ENCODE measurements at places on chromosomes 16 and 17.

DNA sequence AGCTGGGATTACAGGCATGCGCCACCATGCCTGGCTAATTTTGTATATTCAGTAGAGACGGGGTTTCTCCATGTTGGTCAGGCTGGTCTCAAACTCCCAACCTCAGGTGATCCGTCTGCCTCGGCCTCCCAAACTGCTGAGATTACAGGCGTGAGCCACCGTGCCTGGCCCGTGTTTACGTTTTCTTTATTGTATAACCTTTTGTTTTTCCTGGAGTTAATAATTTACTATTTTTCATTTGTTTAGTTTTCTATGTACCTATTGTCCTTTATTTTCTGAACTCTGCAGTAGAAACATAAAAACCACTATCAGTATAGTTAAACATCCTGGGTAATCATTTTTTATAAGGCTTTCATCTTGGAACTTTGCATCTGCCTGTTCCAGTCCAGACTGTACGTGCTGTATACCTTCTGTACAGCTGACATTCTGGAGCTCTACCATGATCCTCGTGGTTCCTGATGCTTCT is 73.6 kb downstream of the PPM1E start:
- DNase-seq, result no peak

- peak; percentile 34 for DNase-seq
Measured at GRCh38 chr16:85717393-85718152, 28.8 kb upstream of the GINS2 start.

DNA sequence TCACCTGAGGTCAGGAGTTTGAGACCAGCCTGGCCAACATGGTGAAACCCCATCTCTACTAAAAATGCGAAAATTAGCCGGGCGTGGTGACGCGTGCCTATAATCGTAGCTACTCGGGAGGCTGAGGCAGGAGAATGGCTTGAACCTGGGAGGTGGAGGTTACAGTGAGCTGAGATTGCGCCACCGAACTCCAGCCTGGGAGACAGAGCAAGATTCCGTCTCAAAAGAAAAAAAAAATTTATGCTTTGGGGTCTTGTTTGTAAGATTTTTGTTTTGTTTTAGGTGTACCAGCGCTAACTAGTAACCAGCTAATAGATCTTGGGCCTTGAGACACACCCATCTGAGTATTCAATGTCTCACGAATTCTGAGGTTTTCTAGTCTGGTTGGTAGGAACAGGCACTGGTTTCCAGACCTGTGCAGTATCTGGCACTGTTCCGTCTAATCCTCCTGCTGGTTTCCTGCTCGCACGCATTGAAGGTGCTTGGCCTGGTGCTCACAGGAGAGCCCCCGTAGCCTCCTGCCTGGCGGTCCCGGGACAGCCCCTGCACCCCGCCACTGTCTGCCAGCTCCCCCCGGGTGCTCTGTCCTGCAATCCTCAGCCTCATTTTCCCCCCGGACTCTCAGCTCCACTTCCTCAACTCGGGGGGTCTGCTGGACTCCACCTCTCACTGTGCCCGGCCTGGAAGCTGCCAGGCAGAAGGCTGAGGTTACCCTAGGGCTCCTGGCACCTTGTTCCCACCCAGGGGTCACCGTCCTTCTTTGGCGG is 10.6 kb upstream of the DUS1L start:
- DNase-seq, result no peak

DNA sequence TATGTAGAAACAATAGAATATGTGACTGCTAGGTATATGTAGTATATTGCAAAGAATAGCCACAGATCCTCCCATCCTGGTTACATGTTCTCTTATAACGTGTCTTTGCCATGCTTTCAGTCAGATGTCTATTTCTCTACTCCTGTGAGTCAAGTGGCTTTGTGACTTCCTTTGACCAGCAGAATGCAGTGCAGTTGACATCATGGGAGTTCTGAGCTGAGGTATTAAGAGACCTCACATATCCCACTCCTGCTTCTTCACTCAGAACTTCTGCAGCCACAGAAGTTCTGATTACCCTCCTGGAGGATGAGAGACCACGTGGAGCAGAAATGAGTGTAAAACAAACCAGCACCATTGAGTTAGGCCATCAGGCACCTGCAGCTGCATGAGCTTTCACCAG is 222.5 kb downstream of the PRKCA start:
- no peak for DNase-seq

GRCh38 chr17:35486920-35487732 is 38.6 kb upstream of the SLFN13 start:
- DNase-seq, result peak; percentile 18

DNA sequence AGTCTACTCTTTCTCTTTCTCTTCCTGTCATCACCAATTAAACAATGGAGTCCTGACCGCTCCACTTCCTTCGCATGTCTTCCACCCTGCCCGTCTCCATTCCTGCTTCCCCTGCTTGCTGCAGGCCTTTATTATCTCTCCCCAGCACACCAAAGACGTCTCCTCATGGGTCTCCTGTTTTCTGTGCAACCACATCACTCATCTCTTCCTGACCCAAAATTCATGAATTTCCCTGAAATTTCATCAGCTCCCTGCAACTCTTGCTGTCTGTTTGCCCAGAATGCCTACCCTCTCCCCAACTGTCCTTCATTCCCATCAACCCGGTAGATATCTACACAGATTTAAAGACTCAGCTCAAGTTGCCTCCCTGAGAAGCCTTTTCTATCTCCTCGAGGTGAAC is 76.7 kb upstream of the ALOX12 start:
- DNase-seq, result no peak

GRCh38 chr17:76997981-76998531 is 129.9 kb downstream of the MGAT5B start:
- DNase-seq, result no peak

GRCh38 chr16:78353640-78354275 is 254.3 kb downstream of the WWOX start:
- DNase-seq, result no peak

DNA sequence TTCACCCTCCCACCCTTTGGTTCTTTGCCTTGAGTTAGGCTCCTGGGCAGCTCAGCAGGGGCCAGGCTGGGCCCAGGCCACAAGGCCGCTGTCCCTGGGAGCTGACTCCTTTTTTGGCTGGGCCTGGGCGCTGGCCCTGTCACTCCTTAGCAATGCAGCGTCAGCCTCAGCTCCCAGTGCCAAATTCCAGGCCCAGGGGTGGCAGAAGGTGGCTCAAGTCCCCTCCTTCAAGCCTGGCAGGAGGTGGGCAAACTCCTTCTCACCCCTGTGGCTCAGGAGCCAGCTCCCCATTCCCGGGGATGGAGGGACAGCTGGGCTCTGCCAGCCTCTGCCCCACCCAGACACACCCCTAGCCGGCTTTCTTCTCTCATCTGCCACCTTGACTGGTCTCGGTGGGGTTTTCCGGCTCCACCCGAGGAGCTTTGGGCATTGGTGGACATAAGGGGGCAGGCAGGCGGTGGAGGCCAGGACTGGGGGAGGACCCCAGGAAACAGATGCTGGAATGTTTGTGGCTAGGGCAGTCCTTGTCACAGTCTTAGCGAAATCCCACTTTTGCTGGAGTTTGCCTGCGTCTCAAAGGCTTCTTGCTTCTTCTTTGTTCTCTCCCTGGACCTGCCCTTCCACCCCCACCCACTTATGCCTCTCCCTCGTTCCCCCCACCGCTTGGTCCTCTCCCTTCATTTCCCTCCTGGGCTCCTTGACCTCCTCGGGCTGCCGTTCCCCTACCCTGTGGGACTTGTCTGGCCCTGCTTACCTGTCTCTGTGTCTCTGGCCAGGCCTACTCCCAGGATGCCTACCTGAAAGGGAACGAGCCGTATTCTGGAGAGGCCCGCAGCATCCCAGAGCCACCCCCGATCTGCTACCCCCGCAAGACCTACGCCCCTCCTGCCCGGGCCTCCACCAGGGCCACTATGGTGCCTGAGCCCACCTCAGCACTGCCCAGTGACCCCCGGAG is 37.4 kb downstream of the ARHGAP23 start:
- peak; percentile 10 for DNase-seq

DNA sequence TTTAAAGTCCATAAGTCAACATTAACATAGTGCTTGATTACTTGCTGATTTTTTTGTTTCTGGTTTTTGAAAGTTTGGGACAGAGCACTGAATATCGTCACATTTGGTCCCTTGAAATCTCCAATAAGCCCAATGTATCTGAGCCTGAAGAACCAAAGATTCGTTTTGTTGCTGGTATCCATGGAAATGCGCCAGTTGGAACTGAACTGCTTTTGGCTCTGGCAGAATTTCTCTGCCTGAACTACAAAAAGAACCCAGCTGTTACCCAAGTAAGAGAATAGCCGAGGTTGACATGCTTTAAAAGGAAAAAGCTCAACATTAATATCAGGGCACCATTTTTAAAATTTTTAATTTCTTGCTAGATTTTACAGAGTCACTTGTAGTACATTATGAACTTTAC is 27.7 kb upstream of the GOSR1 start:
- DNase-seq, result no peak

GRCh38 chr16:11355862-11356261 is 10.6 kb downstream of the RMI2 start:
- DNase-seq, result no peak

- DNase-seq, result no peak
Measured at GRCh38 chr16:14111713-14112538, 40.8 kb downstream of the MRTFB start.

GRCh38 chr16:22671301-22672076 is 142.5 kb upstream of the HS3ST2 start:
- no peak for DNase-seq

GRCh38 chr17:1055751-1056645 is 59.1 kb downstream of the TIMM22 start:
- DNase-seq, result no peak

GRCh38 chr16:73095885-73096421 is 48.0 kb upstream of the ZFHX3 start:
- no peak for DNase-seq

DNA sequence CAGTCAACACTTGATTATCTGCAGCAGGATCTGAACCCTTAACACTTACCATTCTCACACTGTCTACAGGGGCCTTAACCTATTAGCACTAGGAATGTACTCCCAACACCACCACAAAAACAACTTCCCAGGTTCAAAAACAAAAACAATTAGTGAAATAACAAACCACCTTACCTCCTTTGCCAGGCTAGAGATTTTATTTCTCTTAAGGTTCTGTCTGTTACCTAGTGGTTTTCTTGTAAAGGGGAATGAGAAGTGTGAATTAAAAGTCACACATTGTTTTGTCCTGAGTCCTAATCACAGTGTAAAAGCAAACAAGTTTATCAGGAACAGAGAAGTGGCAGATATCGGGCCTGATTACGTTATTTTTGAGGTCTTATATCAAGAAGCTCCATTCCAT is 9.7 kb downstream of the SMARCE1 start:
- no peak for DNase-seq

- no peak for DNase-seq
Measured at GRCh38 chr16:56370875-56371659, 54.3 kb downstream of the AMFR start.

GRCh38 chr17:30805944-30806456 is 18.5 kb downstream of the CRLF3 start:
- DNase-seq, result no peak

- DNase-seq, result no peak
Measured at GRCh38 chr16:85259832-85260167, 147.5 kb upstream of the CIBAR2 start.

- DNase-seq, result no peak
Measured at GRCh38 chr17:35448214-35448898, at the start of gene SLFN13. Gene SLFN13 (minus strand): TSS chr17:35448766. CDS start chr17:35445680, 3,086 bp downstream.

- peak; percentile 73 for DNase-seq
Measured at GRCh38 chr16:15507301-15507958, 73.0 kb downstream of the BMERB1 start.

GRCh38 chr17:76793775-76794174 is 55.9 kb downstream of the MFSD11 start:
- peak; percentile 23 for DNase-seq

DNA sequence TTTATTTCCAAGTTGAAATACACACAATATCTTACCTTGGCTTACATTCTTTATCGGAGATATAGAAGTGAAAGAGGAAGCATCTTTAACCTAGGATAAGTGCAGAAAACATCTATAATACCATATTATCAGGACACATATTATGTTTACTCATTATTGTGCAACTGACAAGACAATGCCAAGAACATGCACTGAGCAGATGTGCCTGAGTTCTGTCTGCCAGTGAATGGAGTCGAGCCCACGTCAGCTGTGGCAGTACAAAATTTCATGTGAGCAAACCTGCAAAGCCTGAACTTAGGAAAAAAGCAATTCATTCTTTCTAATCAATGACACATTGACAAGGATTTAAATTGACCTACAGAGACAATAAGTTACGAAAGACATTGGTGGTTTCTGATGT is 154.4 kb downstream of the AXIN2 start:
- no peak for DNase-seq

- no peak for DNase-seq
Measured at GRCh38 chr16:1045310-1045992, 27.1 kb upstream of the SSTR5 start.

DNA sequence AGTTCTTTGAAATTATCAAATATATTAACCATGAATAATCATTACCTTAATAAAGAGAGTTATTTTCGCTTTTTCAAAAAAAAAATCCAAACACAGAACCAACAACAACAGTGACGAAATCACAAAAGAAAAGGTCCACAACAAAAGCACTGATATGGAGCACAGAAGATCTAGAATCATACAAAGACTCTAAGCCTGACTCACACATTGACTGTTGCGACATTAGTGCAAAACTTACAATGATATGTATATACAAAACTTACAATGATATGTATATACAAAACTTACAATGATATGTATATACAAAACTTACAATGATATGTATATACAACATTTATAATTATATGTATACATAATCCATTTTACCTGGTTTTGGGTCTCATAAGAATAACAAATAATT is 117.7 kb downstream of the USP22 start:
- DNase-seq, result no peak

GRCh38 chr17:79077587-79077986 is 3.0 kb downstream of the ENGASE start:
- no peak for DNase-seq

- DNase-seq, result no peak
Measured at GRCh38 chr16:27430923-27431484, 29.0 kb downstream of the IL21R start.

DNA sequence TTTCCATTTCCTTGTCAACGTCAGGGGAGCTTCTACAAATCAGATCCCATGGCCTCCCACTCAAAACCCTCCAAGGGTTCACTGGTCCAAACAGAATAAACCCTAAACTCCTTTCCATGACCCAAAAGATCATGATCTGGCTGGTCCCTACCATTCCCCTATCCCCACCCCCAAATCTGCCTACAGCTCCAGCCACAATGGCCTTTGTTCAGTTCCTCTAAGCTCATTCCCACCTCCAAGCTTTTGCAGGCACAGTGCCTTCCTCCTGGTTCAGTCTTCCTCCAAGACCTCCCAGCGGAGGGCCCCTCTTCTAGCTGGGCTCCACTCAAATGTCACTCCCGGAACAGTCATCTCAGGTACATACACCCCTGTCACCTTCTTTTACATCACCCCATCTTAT is 2.0 kb downstream of the GPRC5B start:
- no peak for DNase-seq
